ENCODE measurements at places on chromosomes 2 and 18. TPM values are rescaled to one million over a fixed set of nuclear protein-coding genes. Genes with fewer than 3 reads are reported as not detected.

Gene GLI2
- total RNA-seq = 9.4 TPM

Gene MYCN
- 26.7 TPM for total RNA-seq

Gene POTEE
- 6.5 TPM for total RNA-seq

Gene MAP2
- total RNA-seq = 102 TPM

Gene ZNF236
- total RNA-seq = 14.3 TPM

Gene APCDD1
- 4.7 TPM for total RNA-seq

Gene REG1B
- not detected for total RNA-seq

Gene WNT6
- total RNA-seq = not detected

Gene RAPGEF4
- 1.8 TPM for total RNA-seq

Gene VIT
- total RNA-seq = not detected

Gene TMEM37
- 1.0 TPM for total RNA-seq

Gene SCYGR4
- total RNA-seq = not detected

Gene GALNT5
- total RNA-seq = 0.03 TPM

Gene RDH14
- total RNA-seq = 33.5 TPM

- no peak for DNase-seq
Measured at GRCh38 chr18:74478316-74478715, 17.8 kb upstream of the CNDP2 start.

DNA sequence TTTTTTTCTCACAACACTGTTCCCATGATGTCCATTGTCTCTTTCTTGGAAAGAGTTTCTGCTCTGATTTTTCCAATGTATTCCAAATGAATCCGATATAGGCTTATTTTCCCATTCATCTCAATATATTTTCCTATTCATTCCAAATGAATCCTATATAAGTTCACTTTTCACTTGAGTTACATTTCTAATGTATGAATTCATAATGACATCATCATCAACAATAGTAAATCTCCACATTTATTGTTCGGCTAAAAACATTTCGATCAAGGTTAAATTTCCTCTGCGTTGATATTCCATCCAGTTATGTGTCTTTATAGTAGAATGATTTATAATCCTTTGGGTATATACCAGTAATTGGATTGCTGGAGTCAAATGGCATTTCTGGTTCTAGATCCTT, 76.7 kb upstream of the SLC8A1 start:
- no peak for DNase-seq

GRCh38 chr18:75428490-75428889, 987 bp upstream of the SMIM21 start:
- DNase-seq = no peak

DNA sequence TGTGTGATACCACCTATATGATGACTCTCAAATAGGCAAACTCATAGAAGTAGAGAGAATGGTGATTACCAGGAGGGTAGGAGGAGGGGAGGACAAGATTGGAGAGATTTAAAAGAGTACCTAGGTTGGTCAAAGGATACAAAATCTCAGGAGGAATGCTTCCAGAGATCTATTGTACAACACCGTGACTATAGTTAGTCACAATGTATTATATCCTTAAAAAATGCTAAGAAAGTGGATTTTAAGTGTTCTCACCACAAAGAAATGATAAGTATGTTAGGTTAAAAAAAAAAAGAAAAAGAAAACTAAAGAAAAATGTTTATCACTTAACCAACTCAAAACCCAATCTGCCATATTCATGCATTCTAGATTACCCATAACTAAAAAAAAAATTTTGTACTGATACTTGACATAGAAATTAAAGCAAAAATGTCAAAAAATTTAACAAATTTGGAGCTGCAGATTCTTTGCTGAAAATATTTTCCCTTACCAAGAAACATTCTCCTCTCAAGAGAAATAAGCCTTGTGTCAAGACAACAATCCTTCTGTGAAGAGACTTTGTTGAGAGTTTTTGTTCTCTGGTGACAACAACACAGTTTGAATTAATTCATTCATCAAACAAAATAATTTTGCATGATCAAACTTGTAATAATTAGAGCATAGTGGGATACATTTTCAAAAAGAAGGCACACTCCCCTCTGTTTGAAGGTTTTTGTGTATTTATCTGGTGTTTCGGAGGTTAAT, 213.1 kb downstream of the DNER start:
- DNase-seq = no peak

GRCh38 chr18:48735080-48735676, 196.3 kb downstream of the CTIF start:
- peak; percentile 35 for DNase-seq

DNA sequence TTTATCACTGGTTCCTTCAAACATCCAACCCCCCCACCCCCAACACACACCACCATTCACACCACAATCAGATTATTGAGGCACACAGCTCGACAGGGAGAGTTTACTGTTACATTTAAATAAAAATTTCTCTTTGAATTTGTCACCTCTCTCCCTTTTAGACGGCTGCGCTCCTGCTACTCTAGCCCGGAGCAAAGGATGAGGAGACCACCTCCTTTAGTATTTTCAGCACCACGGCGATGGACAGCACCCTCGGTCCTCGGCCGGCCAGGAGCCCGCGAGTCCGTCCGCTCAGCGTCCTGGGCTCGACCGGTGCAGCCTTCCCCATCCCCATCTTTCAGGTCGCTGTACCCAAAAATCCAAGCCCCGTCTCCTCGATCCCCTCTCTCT, 892 bp downstream of the CELF4 start:
- peak; percentile 93 for DNase-seq

DNA sequence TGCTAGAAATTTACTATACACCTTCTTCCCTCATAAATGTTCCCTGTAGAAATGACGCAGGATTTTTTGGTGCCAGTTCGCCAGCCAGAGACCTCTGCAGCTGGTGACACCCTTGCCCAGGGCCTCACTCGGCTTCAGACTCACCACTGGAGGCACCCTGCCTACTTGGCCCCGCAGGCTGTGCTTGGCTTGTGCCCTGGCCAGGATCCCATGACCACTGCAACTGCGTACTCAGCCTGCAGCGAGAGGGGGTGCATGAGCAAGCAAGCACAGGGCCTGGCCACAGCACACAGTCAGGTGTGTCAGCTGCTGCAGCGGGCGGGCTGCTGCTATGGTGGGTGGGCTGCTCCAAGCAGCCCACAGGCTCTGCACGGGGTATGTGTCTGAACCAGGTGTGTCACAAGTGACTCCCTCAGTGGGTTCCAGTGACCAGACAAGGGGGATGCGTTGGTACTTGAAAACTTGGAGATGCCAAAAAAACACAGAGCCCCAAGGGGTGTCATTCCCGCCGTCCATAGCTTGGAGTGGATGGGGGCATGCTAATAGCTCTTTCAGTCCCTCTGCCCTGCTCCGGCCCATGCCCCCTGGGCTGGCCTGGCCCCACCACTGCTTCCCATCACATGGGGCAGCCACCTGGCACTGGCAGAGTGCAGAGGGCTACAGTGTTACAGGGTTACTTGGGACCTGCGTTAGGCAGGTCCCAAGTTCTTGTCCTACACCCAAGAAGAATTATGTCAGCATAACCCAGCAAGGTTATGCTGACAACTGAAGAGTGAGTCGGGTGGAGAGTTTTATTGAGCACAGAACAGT, 46.6 kb upstream of the TANC1 start:
- peak; percentile 13 for DNase-seq

GRCh38 chr2:6812857-6813530, 52.7 kb downstream of the CMPK2 start:
- no peak for DNase-seq

DNA sequence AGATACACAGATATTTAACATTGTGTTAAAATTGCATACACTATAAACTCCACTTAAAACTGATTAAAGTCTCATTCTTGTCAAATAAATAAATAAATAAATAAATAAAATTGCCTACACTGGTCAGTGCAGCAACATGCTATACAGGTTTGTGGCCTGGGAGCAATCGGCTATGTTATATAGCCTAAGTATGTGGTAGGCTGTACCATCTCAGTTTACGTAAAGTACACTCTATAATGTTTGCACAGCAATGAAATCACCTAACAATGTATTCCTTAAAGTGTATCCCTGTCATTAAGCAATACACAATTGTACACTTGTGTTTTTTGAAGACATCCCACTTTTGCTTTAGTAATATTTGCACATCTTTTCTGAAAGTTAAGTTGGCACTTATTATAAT, 337.7 kb upstream of the SETBP1 start:
- DNase-seq = no peak

GRCh38 chr18:79608999-79609461, 70.6 kb upstream of the CTDP1 start:
- DNase-seq = no peak

DNA sequence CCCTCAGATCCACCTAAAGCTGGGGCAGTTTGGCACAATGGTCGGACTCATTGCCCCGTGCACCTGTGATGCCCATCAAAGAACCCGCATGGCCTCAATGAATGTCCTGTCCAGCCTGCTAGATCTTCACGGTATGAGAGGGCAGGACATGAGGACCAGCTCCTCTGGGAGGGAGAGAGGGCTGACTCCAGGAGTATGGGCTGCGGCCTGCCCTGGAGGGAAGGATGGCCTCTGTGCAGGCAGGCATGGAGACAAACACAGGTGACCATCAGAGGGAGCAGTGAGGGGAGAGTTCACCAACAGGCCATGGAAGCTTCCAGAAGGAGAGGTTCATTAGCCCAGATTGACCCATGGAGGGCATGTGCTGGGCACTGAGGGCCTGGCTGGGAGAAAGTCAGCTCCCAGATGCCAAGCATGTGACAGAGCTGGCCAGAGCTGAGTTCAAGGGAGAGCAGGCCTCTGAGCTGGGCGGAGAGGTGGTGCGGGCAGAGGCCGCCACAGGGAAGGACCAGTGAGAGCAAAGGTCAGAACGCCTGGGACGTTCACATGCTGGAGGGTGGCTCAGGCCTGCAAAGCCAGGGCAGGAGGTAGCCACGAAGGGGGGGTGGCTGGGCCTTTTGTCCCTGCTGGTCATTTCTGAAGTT, 36.2 kb downstream of the HJURP start:
- no peak for DNase-seq

DNA sequence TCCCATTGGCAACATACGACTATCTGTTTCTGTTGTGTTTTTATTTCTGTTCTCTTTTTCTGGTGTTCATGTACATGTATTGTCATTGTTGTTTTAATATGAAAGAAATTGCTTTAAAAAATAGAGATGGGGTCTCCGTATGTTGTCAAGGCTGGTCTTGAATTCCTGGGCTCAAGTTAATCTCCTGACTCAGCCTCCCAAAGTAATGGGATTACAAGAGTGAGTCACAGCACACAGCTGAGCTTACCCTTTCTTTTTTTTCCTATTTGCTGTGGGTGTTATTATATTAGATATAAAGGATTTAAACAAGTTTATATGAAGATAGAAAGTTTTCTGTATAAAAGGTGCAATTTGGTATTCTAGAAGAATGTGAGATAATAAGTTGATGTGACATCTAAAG, 554.6 kb downstream of the DSC3 start:
- DNase-seq = no peak

- no peak for DNase-seq
Measured at GRCh38 chr2:11571170-11571569, 37.3 kb downstream of the GREB1 start.

GRCh38 chr2:46831051-46831868, 84.3 kb downstream of the MCFD2 start:
- DNase-seq = no peak

- peak; percentile 76 for DNase-seq
Measured at GRCh38 chr2:62736899-62737559, 31.5 kb downstream of the EHBP1 start.

DNA sequence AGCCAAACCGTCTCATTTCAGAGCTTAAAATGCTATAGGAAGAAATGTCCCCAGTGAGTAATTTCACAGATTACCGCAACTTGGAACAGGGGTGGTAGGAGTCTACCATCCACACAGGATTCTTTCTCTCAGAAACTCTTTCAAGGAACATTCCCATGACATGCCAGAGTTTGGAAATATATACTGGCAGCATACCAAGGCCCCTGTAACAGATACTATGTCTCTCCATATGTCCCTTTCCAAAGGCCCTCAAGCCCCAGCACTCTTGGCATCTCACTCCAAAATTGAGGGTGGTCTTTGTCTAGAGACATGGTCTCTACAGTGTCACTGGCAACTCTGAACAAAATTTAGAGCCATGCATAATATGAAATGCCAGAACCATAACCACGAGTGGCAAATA, 11.0 kb downstream of the FIGLA start:
- no peak for DNase-seq

- DNase-seq = no peak
Measured at GRCh38 chr18:42047721-42048120, 92.7 kb downstream of the PIK3C3 start.

DNA sequence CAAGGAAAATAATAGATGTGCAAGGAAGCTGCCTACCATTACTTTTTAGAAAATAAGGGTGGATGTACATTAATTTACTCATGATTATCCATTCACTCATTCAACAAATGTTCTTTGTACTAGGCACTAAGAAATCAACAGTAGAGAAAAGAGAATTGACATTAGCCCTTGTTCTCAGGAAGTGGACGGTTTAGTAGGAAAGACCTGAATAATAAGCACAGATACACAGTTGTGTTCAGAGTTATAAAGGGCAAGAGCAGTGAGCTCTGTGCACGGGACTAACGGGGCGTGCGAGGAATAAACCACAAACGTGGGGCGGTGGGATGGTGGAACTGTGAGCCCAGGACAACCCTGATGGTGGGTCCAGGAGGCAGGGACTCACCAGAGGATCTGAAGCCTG, 94.4 kb upstream of the MBOAT2 start:
- no peak for DNase-seq
